ENCODE measurements at places on chromosomes 5 and 9. TPM values are rescaled to one million over a fixed set of nuclear protein-coding genes. Genes with fewer than 3 reads are reported as not detected.

The HTR1A gene
- not detected for total RNA-seq

The CDC20B gene
- 0.11 TPM for total RNA-seq

The NR2F1-AS1 gene
- total RNA-seq = 7.3 TPM

The ZNG1C gene
- 21.1 TPM for total RNA-seq

DNA sequence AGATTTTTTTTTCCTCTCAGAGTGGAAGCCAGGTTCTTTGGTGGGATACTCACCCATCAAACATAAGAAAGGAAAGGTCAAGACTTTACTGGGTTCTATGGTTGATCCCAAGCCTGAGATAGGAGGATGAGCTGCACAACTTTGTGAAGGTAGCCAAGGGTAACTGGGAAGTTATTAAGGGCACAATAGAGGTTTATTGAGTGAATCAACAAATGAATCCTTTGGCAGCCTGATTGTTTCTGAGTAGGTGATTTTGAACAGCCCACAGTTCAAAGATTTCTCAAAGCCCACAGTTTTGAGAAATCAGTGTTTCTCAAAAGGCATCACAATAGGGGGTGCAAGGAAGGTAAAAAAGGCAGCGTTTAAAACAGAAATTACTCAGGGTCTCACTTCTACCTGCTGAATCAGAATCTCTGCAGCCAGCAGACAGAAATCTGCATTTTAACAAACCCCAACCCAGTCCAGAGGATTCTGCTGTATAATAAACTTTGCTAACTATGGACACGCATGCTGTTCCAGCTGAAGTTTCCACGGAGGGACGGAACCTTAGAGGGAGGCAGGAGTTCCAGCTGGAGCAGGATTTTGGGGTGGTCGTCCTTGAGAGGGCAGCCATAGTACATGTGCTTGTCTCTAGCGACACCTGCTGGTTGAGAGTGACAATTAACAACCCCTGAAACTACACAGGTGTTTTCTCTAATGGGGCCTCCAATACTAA is 32.7 kb upstream of the FSD1L start:
- peak; percentile 4 for DNase-seq

GRCh38 chr5:180040287-180041214 is 31.0 kb downstream of the RNF130 start:
- DNase-seq = no peak

GRCh38 chr5:41788941-41789368 is 81.3 kb downstream of the OXCT1 start:
- DNase-seq = peak; percentile 76

DNA sequence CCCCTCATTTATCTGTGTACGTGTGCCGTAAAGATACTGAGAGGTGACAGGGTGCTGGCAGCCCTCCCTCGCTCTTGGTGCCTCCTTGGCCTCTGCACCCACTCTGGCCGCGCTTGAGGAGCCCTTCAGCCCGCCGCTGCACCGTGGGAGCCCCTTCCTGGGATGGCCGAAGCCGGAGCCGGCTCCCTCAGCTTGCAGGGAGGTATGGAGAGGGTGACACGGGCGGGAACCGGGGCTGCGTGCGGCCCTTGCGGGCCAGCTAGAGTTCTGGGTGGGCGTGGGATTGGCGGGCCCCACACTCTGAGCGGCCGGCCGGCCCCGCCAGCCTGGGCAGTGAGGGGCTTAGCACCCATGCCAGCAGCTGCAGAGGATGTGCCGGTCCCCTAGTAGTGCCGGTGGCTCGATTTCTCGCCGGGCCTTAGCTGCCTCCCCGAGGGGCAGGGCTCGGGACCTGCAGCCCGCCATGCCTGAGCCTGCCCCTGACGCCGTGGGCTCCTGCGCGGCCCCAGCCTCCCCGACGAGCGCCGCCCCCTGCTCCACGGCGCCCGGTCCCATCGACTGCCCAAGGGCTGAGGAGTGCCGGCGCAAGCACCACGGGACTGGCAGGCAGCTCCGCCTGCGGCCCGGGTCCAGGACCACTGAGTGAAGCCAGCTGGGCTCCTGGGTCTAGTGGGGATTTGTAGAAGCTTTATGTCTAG is 21.6 kb downstream of the NKX2-5 start:
- no peak for DNase-seq

DNA sequence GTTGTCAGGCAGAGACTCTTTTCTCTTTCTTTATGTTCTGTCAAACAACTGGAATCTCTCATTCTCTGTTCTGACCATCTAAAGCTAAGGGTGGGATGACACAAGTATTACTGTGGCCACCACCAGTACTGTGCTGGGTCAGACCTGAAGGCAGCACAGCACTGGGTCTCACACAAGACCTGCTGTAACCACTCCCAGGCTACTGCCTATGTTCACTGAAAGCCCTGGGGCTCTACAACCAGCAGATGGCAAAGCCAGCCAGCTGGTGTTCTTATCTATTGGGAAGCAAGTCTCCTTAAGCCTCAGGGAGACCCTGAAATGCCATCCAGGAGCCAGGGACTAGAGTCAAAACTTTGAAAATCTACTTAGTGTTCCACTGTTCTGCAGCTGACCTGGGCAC is 189.5 kb downstream of the SLCO4C1 start:
- no peak for DNase-seq
